ENCODE measurements at places on chromosomes 5 and 9. TPM values are rescaled to one million over a fixed set of nuclear protein-coding genes. Genes with fewer than 3 reads are reported as not detected.

DNA sequence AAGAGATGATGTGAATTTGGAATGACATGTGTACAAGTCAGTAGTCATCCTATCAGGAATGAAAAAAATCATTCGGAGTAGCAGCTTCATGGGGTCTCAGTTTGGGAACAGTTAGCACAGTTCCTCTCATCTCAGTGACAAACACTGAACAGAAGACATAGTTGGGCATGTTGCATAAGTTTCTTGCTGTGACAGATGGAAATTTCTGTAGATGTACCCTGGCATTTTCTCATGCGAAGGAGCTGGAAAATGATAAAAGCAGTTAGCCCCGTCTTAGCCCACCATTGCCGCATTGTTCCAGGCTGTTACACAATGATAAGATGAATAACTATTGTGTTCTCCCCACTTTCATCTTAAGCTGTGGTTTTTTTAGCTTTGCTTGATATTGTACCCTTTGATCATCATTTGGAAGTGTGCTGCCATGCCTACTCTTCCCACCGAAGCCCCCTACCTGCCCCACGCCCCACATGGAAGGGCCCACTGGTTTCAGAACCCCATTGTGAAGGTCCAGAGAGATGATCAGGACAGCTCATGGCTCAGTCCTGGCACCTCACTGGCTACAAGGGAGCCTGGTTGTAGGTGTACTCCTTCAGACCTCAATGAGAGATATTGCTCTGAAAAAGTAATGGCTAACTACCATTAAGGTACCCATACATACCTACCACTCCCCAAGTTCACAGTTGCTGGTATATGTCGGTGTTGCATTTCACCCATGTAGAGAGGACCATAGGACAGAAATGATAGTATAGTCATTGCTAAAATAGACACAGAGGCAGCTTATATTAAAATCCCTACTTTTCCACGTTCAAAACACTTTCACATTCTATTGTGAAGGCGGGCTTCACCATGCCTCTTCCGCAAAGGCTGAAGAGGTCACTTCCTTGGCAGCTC is 38.8 kb downstream of the SFXN1 start:
- H3K4me1 ChIP-seq, result no peaks in the 10 kb centered on the region
- H3K27ac ChIP-seq, result no peak overlapping the region
- no peak for DNase-seq
- H3K36me3 ChIP-seq, result no peaks in the 10 kb centered on the region
- H3K27me3 ChIP-seq, result no peaks in the 10 kb centered on the region

DNA sequence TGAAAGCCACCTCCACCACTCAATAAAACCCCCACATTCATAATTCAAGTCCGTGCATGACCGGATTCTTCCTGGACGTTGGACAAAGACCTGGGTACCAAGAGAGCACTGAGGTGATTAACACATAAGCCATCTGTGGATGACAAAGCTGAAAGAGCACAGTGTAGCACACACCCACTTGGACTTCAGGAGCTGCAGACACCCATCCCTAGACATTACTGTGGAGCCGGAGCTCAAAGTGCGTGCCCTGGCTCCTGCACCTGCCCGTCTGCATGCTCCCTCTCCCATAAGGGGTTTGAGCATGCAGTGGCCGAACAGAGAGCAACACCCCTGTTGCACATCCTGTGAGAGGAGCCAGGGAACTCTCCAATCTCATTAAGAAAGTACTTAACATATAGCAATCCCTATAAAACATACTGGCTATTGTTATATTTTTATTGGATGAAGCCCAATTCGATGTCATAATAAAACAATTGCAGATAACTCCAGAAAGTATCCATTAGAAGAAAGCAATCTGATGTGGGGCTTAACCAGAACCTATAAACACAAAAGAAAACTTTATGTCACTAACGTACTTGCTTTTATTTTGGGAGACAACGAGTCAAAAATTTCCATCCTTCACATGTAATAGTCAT is 1174.2 kb upstream of the C9orf72 start:
- no peaks in the 10 kb centered on the region for H3K4me1 ChIP-seq
- DNase-seq, result no peak
- H3K36me3 ChIP-seq, result no peaks in the 10 kb centered on the region
- H3K27me3 ChIP-seq, result no peaks in the 10 kb centered on the region
- H3K27ac ChIP-seq, result no peak overlapping the region

DNA sequence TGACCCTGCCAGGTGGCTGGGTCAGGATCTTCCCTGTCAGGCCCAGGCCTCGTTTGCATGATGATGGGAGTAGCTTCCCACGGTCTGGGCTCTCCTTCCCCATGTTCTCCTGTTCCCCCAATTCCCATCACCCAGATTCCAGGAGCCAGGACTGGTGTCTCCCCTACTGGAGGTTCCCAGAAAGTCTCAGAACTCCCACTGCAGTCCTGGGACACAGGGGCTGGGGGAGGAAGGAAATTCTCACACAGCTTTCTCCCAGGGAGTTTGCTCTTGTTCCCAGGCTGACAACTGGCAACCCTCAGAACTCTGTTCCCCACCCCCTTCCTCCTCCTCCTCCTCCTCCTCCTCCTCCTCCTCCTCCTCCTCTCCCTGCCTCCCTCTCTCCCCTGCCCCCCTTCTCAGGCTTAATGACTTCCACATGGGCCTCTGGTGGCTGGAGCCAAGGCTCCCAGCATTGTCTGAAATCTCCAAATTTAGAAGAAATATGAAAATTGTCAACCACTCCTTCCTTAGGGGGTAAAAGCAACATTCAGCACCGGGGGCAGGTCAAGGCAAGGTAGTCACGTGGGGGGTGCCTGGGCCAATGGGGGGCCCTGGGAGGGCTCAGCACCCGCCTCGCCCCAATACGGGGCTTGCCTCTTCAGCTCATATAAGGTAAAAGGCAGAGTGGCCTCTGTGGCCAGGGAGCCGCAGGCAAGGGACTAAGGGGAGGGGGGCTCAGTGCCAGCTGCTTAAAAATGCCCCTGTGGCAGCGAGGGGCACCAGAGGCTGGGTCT is 27.3 kb upstream of the IL17B start:
- no peaks in the 10 kb centered on the region for H3K4me1 ChIP-seq
- no peaks in the 10 kb centered on the region for H3K27me3 ChIP-seq
- peak overlapping the region; percentile 38 for H3K4me3 ChIP-seq
- no peaks in the 10 kb centered on the region for H3K36me3 ChIP-seq

DNA sequence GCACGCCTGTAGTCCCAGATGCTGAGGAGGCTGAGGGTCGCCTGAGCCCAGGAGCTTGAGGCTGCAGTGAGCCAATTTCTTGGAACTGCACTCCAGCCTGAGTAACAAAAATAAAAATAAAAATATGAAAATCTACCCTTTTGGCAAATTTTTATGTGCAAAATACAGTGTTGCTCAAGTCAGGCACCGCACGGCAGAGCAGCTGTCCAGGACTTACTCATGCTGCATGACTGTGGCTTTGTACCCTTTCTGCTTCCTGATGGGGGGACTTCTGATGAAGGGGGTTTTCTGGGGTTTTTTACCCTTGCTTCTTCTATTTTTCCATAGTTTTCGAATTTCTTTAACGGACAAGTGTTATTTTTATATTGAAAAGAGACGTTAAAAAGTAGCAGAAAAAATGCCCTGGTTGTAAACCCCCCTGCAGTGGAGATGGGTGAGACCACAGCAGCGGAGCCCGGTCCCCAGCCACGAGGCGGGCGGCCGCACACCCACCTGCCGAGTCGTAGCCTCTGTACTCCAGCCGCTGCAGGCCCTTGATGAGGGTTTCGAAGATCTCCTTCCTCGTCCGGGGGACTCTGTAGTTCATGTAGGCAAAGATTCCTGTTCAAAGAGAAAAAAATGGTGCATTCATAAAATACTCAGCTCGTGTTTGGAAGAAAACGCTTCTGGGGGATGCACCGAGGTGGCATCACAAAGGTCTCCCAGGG is 15.0 kb downstream of the GFPT2 start:
- H3K27ac ChIP-seq, result no peak overlapping the region
- H3K36me3 ChIP-seq, result no peaks in the 10 kb centered on the region
- no peak overlapping the region for H3K4me3 ChIP-seq
- no peak for DNase-seq
- no peaks in the 10 kb centered on the region for H3K27me3 ChIP-seq

GRCh38 chr5:45696206-45696836 is at the start of gene HCN1:
Gene HCN1 (minus strand): TSS chr5:45696380.
- H3K27ac ChIP-seq, result no peak within 1 kb of the TSS
- H3K36me3 ChIP-seq, result no peaks in the 10 kb centered on the region
- no peak within 1 kb of the TSS for H3K4me3 ChIP-seq
- DNase-seq, result peak; percentile 80

GRCh38 chr5:307794-308579 is 13.5 kb upstream of the AHRR start:
- DNase-seq, result no peak
- peaks cover 9% of the 10 kb centered on the region for H3K4me1 ChIP-seq
- H3K27me3 ChIP-seq, result no peaks in the 10 kb centered on the region
- H3K27ac ChIP-seq, result no peak overlapping the region
- peaks cover 68% of the 10 kb centered on the region for H3K36me3 ChIP-seq
- H3K4me3 ChIP-seq, result no peak overlapping the region

GRCh38 chr9:81564632-81565031 is 124.7 kb downstream of the TLE1 start:
- H3K4me1 ChIP-seq, result no peaks in the 10 kb centered on the region
- no peaks in the 10 kb centered on the region for H3K27me3 ChIP-seq
- H3K36me3 ChIP-seq, result no peaks in the 10 kb centered on the region
- H3K4me3 ChIP-seq, result no peak overlapping the region
- no peak for DNase-seq

- peak within 1 kb of the TSS; percentile 56 for H3K27ac ChIP-seq
- H3K4me1 ChIP-seq, result no peaks in the 10 kb centered on the region
- H3K4me3 ChIP-seq, result peak within 1 kb of the TSS; percentile 60
Measured at GRCh38 chr5:178895615-178896571, at the start of gene ZFP2. Gene ZFP2 (plus strand): TSS chr5:178895913. CDS start chr5:178931314, 35,401 bp downstream.

GRCh38 chr5:10695759-10696543 is 65.1 kb downstream of the DAP start:
- no peak for DNase-seq
- H3K27ac ChIP-seq, result no peak overlapping the region
- H3K4me1 ChIP-seq, result peaks cover 6% of the 10 kb centered on the region
- no peaks in the 10 kb centered on the region for H3K27me3 ChIP-seq
- no peaks in the 10 kb centered on the region for H3K36me3 ChIP-seq

CDX1 gene
- 349 TPM for total RNA-seq

- DNase-seq, result peak; percentile 17
- H3K4me3 ChIP-seq, result no peak overlapping the region
- no peaks in the 10 kb centered on the region for H3K27me3 ChIP-seq
- H3K36me3 ChIP-seq, result no peaks in the 10 kb centered on the region
Measured at GRCh38 chr9:113659740-113660139, 196.2 kb downstream of the RGS3 start.

DNA sequence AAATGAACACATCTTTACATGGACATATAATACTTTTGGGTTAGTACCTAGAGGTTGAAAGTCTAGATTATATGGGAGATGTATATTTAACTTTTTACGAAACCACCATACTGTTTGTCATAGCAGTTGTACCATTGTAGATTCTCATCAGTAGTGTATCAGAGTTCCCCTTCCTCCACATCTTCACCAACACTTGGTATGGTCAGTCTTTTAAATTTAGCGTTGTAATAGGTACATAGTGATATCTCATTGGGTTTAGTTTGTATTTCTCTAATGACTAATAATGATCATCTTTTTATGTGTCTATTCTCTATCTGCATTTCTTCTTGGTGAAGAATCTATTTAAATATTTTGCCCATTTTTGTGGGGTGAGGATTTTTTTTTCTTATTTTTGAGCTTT is 137.5 kb downstream of the NR3C1 start:
- no peaks in the 10 kb centered on the region for H3K4me1 ChIP-seq
- no peak for DNase-seq
- no peak overlapping the region for H3K27ac ChIP-seq
- no peaks in the 10 kb centered on the region for H3K27me3 ChIP-seq

PRUNE2 gene
- total RNA-seq, result 23.1 TPM

GRCh38 chr5:144487761-144488160 is 317.1 kb downstream of the KCTD16 start:
- H3K27ac ChIP-seq, result no peak overlapping the region
- no peaks in the 10 kb centered on the region for H3K27me3 ChIP-seq
- no peaks in the 10 kb centered on the region for H3K36me3 ChIP-seq
- no peaks in the 10 kb centered on the region for H3K4me1 ChIP-seq
- DNase-seq, result no peak
- H3K4me3 ChIP-seq, result no peak overlapping the region

- H3K27ac ChIP-seq, result no peak overlapping the region
- no peak overlapping the region for H3K4me3 ChIP-seq
Measured at GRCh38 chr5:37132646-37133045, 116.5 kb downstream of the CPLANE1 start.

DNA sequence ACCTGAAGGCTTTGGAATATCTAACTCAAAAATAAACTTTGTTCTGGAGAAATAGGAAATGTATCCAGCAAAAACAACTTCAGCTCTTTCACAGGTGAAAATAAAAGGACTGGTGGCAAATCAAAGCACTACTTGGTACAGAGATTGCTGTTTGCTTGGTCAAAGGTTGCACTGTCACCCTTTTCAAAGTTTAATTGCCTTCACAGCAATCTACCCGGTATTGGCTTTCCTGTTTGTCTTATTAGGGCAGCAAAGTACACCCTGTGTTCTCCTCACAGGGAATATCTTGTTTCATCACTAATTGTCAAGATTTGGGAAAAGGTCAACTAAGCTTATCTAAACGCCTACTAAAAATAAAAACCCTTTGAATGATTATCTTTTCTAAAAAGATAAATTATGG is 214.1 kb upstream of the ADCY2 start:
- DNase-seq, result peak; percentile 62
- no peaks in the 10 kb centered on the region for H3K27me3 ChIP-seq
- H3K4me3 ChIP-seq, result no peak overlapping the region
- peak overlapping the region; percentile 47 for H3K27ac ChIP-seq
- H3K36me3 ChIP-seq, result no peaks in the 10 kb centered on the region

LCN15 gene
- total RNA-seq, result not detected

ZNF169 gene
- total RNA-seq, result 51.8 TPM

MUSK gene
- 4.4 TPM for total RNA-seq

DNA sequence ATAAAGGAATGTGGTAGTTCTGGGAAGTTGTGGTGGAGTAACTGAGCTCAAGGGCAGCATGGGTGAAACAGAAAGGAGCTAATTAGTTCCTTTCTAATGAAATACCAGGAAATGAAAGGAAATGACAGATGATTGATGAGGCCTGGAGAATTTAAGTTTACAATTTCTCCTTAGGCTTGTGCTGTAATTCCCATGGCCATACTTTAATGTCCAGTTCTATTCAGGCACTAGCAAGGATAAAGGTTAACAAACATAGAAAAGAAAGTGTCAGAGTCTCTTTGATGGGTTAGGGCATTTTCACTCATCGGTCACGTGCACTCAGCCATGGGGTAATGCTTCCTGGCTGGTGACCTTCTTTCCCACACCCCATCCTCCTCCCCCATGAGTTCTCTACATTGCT is 70.3 kb downstream of the CTSL start:
- H3K36me3 ChIP-seq, result no peaks in the 10 kb centered on the region
- DNase-seq, result no peak
- H3K4me1 ChIP-seq, result no peaks in the 10 kb centered on the region

TMEM174 gene
- total RNA-seq, result not detected

GRCh38 chr9:96519787-96520186 is 69.8 kb downstream of the HABP4 start:
- DNase-seq, result no peak
- H3K4me1 ChIP-seq, result no peaks in the 10 kb centered on the region
- no peak overlapping the region for H3K27ac ChIP-seq
- no peak overlapping the region for H3K4me3 ChIP-seq

GRCh38 chr5:120604884-120605283 is 140.8 kb downstream of the PRR16 start:
- H3K27me3 ChIP-seq, result no peaks in the 10 kb centered on the region
- H3K4me1 ChIP-seq, result no peaks in the 10 kb centered on the region
- DNase-seq, result no peak
- H3K4me3 ChIP-seq, result no peak overlapping the region
- no peak overlapping the region for H3K27ac ChIP-seq
- H3K36me3 ChIP-seq, result no peaks in the 10 kb centered on the region
